LHCN-M2 (cell line): ENCODE measurements at places on chromosomes 5 and 9.

DNA sequence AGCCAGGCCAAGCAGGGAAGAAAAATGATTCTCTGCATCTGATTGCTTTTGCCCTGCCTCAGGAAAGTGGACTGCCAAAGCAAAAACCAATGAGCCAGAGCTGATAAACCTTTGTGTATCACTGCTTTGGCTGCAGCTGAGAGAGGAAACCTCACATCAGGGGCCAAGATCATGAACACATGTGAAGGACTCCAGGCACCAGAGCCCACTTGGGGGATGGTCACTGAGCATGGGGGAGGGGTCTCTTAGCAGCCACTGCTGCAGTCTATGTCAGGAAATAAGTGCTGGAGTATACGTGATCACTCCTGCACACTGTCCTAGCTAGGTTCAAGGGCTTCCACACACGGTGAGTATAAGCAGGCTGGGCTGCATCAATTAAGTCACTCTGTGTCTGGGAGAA lies 229.9 kb downstream of the SPOCK1 start:
- no peak for DNase-seq

DNA sequence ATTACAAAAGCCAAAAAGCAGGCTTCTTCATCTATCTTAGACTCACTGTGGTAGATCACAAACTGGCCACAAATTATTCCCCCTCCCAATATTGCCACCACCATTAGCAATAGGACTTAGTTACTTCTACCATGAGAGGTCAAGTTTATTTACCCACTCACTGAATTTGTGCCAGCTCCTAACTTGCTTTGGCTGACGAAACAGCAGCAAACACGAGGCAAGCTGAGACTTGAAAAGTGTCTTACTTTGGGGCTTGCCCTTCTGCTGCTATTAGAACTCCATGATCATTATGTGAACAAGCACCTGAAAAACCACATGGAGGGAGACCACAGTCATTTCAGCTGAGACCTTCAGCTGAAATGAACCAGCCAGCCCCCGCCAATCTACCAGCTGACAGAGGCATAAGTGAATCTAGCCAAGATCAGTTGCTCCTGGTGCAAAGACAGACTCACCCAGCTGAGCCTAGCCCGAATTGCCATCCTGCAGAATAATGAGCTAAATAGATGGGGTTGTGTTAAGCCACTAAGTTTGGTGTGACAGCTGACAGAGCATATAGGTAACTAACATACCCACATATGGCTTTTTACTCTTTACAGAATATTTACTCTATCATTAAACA lies 5.7 kb downstream of the WDR41 start:
- DNase-seq, result no peak

DNA sequence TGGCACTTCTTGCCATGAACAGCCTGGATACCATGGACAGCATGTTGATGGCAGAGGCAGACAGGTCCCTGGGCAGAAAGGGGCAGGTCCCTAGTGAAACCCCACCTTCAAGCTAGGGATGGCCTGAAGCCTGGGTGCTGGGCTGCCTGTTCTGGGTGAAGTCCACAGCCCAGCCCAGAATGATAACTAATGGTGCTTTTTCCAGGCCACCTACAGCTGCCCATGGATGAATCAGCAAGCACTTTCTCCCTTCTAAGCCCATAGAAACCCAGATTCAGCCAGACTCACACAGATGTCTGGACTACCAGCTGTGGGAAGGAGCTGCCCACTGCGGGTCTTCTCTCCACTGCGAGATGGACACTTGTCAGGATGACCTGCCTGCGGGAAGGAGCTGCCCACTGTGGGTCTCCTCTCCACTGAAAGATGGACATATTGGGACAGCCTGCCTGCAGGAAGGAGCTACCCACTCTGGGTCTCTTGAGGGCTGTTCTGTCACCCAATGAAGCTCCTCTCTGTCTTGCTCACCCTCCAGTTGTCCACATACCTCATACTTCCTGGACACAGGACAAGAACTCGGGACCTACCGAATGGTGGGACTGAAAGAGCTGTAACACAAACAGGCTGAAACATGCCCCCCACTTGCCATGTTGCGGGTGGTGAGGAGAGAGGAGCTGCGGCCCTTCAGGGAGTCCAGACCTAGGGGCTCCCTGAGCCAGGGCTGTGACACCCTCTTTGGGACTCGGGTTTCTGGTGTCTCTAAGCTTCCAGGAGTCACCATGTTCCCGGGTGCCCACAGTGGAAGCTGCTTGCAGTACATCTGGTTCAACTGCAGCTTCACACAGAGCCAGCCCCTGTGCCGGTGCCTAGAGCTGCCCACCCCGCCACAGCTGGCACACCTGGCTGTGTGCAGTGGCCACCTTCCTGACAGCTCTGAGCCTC lies 60.7 kb upstream of the SYNPO start:
- no peak for DNase-seq

- DNase-seq, result no peak
These were observed 44.8 kb downstream of the SNCAIP start for GRCh38 chr5:122356855-122357254.

GRCh38 chr9:106069241-106069640 lies 374.9 kb downstream of the TMEM38B start:
- DNase-seq, result peak; percentile 4

- DNase-seq, result no peak
These were observed 28.6 kb downstream of the NKD2 start for GRCh38 chr5:1037123-1037670.

DNA sequence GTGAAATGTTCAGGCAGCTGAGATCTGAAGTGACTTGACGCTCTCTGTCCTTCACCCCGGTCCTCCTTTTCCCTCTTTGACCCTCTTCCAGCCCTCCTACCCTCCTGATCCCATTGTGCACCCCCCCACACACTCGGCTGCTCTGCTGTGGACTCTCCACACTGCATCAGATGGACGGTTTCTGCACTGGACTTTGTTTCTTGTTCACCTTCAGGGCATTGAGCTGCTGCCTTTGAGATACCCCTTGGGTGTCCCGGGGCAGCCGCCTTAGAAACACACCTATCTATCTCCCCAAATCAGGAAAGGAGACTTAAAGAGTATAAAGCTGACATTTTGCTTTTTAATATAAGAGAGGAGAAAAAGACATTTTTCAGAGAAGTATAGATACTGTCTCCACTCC lies 27.5 kb downstream of the AMBP start:
- DNase-seq, result no peak

DNA sequence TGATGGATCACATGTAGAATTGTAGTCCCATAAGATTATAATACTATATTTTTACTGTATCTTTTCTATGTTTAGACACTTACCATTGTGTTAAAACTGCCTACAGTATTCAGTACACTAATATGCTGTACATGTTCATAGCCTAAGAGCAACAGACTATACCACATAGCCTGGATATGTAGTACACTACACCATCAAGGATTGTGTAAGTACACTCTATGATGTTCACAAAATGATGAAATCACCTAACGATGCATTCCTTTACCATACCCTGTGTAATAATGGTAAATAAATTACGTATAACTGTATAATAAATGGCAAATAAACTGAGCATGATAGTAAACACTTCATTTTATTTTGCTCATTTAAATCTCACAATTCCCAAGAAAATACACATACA lies 60.3 kb downstream of the RICTOR start:
- no peak for DNase-seq

- no peak for DNase-seq
These were observed 40.3 kb downstream of the RAB3C start for GRCh38 chr5:58622936-58623871.

- DNase-seq, result no peak
These were observed 574.1 kb downstream of the EBF1 start for GRCh38 chr5:158525663-158526062.

GRCh38 chr5:80884086-80884813 lies 75.9 kb upstream of the RASGRF2 start:
- DNase-seq, result no peak

DNA sequence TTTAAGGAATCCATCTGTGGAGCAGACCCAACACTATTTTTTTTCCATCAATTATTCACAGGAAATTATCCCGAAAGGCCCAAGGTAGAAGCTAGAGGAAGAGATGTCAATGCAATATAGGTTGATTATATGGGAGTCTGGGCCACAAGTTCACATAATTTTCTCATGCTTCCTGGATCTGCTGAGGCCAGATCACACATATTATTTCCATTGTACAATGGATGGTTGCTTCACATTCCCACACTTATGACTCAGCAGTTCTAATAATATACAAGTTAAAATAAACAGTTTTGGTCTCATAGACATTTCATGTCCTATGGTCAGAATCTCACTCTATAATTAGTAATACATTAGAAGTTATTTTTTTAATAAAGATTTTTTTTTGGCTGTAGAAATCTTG lies 66.0 kb upstream of the PTPRD start:
- no peak for DNase-seq
